ENCODE measurements at places on chromosomes 7 and 10.

DNA sequence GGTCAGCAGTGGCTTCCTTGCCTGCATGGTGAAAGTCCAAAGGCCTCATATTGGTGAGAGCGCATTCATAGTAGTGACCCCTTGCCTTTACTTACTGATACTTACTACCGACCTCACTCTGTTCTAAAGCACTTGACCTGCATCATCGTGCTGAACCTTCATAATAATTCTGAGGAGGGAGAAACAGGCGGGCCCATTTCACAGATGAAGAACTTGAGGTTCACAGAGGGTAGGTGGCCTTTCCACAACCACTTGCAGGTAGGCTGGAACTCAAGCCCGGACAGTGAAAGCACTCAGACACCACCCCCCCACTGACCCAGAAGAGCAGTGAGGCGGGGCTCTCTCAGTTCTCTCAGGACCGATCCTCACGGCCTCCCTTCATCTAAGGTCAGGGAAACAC is 149.4 kb upstream of the CHST15 start:
- DNase-seq = no peak

- peak; percentile 87 for DNase-seq
Observed at GRCh38 chr7:99918959-99919813, at the start of gene TRIM4. Gene TRIM4 (minus strand): TSS chr7:99919530. CDS start chr7:99919401, 129 bp downstream.

GRCh38 chr7:94434042-94434441 is 39.3 kb downstream of the COL1A2 start:
- no peak for DNase-seq

- DNase-seq = no peak
Observed at GRCh38 chr7:115827305-115828045, 203.1 kb downstream of the TFEC start.

GRCh38 chr10:26378861-26379294 is 59.3 kb upstream of the APBB1IP start:
- no peak for DNase-seq

- DNase-seq = no peak
Observed at GRCh38 chr10:44756216-44756615, 154.9 kb upstream of the TMEM72 start.

DNA sequence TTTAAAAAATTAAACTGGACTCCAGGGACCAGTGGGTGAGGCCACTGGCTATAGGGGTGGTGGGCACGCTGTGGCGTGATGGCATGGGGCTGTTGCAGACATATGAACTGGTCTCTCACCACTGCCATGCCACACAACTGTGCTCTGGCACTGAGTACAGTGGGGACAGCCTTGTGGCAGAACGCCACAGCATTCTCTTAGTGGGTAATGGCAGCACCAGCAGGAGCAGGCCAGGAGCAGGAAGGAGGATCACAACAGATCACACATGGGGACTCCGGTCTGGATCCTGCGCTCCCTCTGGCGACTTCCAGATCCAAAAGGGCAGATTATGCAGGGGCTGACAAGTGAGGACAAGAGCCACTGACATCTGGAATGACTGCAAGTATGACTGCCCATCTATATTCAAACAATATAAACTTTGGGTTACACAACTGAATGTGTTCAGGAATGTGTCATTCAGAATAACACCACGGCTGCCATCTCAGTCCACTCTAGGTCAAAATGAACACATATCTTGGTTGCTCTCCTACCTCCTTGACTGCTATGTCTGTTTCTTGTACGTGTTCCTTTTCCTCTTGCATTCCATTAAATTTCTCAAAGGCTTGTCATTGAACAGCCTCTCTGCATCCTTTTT is 176.0 kb downstream of the KMT2E start:
- no peak for DNase-seq

GRCh38 chr7:93902777-93903423 is 3.5 kb upstream of the GNGT1 start:
- no peak for DNase-seq

GRCh38 chr10:25024528-25024927 is 8.1 kb downstream of the THNSL1 start:
- DNase-seq = no peak

- DNase-seq = no peak
Observed at GRCh38 chr10:93070378-93071176, 3.1 kb upstream of the CYP26A1 start.

- no peak for DNase-seq
Observed at GRCh38 chr7:133409421-133409820, 156.5 kb downstream of the EXOC4 start.

GRCh38 chr10:6279540-6280267 is 77.0 kb downstream of the PFKFB3 start:
- DNase-seq = no peak

DNA sequence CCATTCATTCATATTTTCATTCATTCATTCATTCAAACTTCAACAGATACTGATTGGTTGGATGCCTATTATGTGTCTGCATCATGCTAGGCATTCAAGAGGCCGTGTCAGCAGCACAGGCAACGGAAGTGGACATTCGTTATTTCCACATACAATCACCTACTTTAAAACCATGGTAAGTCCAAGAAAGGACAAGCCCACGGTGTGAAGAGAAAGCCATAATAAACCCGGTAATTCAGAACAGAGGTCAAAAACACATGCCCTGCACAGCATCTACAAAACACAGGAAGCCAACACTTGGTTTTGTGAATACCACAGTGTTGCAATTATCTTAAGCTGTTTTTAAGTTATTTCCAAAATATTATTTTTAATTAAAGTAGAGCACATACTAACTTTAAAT is 126.7 kb downstream of the GLI3 start:
- DNase-seq = no peak

DNA sequence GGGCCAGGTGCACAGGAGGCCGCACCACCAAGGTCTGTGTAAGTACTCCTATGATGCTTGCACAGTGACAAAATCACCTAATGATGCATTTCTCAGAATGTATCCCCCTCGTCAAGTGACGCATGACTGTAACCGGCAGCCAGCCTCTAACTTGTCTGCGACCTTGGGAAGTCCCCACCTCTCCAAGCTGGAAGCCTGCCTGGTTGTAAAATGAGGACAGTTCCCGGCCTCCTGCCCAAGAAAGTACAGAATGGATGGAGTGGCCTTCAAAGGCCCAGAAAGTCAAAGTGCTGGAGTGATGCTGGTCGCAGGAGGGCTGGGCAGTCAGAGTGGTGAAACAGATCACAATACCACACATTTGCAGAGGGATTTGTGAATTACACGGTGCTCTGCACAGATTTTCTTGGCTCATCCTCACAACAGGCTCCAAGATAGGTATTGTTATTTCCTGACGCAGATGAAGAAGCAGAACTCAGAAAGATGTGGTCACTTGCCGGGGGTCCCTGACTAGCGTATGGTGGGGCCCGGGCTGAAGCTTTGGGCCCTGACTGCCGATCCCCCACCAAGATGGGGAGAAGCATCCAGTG is 22.8 kb downstream of the SPOCK2 start:
- DNase-seq = no peak

GRCh38 chr10:131141645-131142516 is 169.6 kb downstream of the TCERG1L start:
- DNase-seq = no peak

- no peak for DNase-seq
Observed at GRCh38 chr7:132376361-132377013, 199.8 kb downstream of the PLXNA4 start.

DNA sequence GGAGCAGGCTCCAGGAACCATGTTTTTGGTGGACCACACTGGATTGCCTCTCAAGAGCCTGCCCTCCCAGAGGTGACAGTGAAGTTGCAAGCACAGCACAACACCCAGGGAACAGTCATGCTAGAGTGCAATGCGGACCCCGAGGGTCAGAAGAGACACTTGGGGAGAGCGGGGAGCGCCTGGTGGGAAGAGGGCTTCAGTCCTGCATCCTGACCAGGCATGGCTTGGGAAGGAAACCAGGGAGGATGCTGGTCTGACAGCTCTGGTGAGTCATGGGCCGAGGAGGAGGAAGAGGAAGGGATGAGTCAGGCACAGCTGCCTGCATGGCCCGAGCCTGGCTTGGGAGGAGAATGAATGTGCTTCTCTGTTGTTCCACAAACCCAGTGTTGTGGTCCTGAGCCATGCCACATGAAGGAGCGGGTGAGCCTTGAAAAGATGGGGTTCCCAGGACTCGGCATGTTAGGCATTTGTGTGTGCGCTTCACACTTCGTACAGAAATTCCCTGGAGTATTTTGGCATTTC is 29.5 kb upstream of the ANKRD2 start:
- peak; percentile 94 for DNase-seq

DNA sequence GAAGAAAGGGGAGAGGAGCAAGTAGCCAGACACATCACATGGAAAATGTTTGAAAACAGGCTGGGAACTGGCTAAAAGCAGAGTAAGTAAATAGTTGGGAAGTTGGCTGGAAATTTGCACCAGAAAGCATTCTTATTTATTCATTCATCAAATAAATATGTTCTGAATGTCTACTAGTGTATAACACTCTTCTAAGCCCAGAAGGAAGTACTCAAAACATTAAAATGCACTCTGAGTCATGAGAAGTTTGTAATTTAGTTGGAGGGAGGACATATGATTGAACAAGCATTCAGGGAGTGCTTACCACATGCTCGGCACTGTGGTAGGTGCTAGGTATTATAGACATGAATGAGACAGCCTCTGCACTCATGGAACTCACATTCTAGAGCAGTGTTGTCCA is 37.0 kb upstream of the CNNM1 start:
- no peak for DNase-seq

GRCh38 chr7:69599286-69599954 is 1.1 kb downstream of the AUTS2 start:
- peak; percentile 8 for DNase-seq

GRCh38 chr10:132914732-132915131 is 27.6 kb downstream of the CFAP46 start:
- no peak for DNase-seq

DNA sequence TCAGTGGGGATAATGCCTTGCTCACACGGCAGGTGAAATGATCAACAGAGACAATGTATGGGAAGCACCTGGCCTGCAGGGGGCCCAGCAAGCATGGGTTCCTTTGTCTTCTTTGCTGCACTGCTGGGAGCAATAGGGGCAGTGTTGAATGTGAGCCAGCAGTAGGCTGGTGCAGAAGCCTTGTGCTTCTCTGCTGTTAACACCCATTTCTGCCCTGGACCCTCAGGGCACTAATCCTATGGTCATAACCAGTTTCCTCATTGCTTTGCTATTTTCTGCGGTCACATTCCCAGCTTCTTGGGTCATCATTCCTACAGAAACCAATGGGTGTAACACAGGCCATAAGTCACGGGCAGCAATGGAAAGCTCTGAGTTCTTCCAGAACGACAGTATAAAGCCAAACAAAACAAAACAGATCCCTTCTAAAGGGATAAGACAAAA is 10.9 kb upstream of the LGI1 start:
- DNase-seq = no peak

GRCh38 chr7:2202901-2203765 is 29.6 kb downstream of the MAD1L1 start:
- no peak for DNase-seq

GRCh38 chr10:43574001-43574892 is at the start of gene ZNF239:
Gene ZNF239 (minus strand): TSS chr10:43574616. CDS start chr10:43558079, 16,537 bp downstream.
- DNase-seq = peak; percentile 89

DNA sequence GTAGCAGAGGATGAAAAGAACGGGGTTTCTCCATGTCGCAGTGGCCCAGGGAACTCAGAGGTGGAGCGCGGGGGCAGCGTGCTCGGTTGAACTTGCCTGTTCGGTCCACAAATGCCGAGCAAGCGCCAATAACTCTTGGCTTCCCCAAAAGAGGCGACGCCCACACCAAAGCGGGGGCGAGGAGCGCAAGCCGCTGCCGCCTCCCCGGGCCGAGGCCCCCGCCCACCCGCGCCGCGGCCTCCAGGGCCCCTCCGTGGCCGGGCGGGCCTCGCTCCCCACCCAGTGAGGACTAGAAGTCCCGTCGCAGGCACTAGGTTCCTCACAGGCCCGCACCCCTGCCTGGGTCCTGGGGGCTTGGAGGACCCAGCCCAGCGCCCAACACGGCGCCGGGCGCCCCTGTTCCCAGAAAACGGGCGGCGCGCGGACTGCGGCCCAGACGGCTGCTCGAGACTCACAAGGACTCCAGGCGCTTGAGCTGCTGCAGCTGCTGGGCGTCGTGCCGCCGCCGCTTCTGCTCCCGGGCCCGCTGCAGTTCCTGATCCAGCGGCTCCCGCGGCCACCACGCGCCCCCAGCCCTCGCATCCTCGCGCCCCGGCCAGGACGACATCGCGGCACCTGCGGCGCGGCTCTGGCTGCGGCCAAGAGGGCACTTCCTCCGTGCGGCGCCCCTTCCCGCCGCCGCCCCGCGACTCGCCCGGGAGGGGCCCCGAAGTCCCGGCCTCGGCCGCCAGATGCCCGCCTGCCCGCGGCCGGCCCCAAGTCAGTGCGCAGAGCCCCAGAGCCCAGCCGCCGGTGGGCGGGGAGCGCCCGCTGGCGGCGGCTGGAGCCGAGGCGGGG is 14.6 kb upstream of the FKBP9 start:
- DNase-seq = peak; percentile 91

DNA sequence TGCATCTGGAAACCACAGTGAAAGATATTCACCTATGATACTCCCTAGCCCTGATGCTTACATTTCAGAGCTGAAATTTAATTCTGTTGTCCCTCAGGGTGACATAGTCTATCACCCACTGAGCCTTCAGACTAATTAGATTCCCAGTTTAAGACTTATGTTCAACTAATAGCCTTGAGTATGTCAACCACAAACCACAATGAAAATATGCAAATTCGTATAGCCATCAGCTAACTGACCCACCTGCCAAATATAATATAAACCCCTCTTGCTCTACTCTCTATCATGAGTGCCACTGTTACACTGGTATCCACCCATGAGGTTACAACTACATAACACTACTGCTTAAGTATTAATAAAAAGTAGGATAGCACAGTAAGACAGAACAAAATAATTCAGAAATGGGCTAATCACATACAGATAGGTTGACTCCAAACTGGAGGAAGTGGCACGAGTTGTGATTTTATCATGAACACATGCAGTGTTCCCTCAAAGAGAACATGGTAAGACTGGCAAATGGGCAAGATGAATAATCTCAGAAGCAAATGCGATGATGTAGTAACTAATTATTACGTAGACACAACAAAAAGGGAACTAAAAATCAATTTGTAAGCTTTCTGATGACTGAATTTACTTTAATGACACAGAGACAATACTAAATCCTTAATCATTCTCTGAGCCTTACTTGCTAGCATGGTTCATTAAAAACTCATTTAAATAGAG is 290.6 kb downstream of the PARD3 start:
- no peak for DNase-seq

DNA sequence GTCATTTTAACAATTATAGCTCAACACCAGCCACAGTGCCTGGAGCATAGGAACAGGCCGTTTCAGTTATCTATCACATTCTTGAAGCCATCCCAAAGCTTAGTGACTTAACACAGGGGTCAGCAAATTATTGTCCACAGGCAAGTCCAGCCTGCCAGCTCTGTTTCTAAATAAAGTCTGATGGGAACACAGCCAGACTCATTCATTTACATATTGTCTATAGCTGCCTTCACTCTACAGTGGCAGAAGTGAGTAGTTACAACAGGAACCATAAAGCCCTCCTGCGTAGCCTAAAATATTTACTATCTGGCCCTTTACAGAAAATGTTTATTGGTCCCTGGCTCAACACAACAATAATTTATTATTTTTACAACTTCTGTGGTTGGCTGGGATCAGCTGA is 407.5 kb upstream of the AUTS2 start:
- no peak for DNase-seq

DNA sequence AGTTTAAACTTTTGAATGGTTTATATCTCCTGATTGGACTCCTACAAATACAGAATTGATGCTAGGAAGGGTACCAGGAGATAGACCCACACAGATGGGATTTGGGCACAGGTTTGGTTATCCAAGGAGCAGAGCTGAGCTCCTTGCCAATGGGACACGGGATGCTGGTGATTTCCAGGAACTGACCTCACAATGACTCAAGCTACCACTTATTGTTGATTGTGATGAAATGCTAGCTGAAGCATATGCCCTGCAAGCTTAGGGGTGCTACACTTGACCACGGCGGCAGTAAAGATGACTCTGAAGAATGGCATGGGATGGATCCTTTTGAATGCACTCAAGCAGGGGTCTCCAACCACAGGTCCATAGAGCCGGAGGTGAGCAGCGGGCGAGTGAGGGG is 45.5 kb upstream of the VKORC1L1 start:
- no peak for DNase-seq

Data from posterior cingulate gyrus (tissue), 11 donors.